Inflammatory macrophage treated with lipopolysaccharide for 1 hour (primary cell): ENCODE measurements at places on chromosomes 5 and 9.

- no peak for DNase-seq
Observed at GRCh38 chr9:93479726-93480125, 26.3 kb upstream of the FAM120AOS start.

- no peak for DNase-seq
Observed at GRCh38 chr5:127878174-127878750, 175.1 kb downstream of the CCDC192 start.

DNA sequence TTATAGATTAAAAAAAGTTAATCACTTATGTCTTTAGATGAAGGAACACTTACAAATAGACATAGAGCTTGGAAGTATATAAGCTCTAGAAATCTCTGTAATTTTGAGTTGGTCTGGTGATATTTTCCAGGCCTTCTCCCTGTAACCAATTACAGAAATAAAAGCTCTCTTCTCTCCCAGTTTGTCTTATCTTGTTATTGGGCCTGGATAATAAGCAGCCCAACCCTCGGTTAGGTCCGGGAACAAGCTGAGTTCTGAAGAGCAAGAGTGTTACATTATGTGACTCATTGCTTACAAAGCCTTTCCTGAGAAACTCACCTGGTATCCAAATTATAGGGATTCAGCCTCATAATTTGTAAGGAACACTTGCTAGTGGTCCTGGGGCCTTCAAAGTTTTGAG lies 1146.2 kb downstream of the CDH9 start:
- DNase-seq, result no peak

GRCh38 chr9:116978155-116978554 lies 291.1 kb downstream of the TRIM32 start:
- DNase-seq, result no peak

- DNase-seq, result no peak
Observed at GRCh38 chr9:93900971-93901861, 53.9 kb downstream of the BARX1 start.
